ENCODE measurements at places on chromosomes 12 and 14. TPM values are rescaled to one million over a fixed set of nuclear protein-coding genes. Genes with fewer than 3 reads are reported as not detected.

The ADAM20 gene
- polyA plus RNA-seq = 0.19 TPM

The RERG gene
- polyA plus RNA-seq = 3.7 TPM

The BDKRB2 gene
- 0.27 TPM for polyA plus RNA-seq

The MOK gene
- 18.1 TPM for polyA plus RNA-seq

The KLRC4 gene
- not detected for polyA plus RNA-seq

The CLEC14A gene
- polyA plus RNA-seq = 61.7 TPM

The SCN8A gene
- 0.19 TPM for polyA plus RNA-seq

The SLC38A2 gene
- polyA plus RNA-seq = 195 TPM

The CFAP73 gene
- 0.11 TPM for polyA plus RNA-seq

The ACOT6 gene
- polyA plus RNA-seq = not detected

The SLC39A5 gene
- not detected for polyA plus RNA-seq

The PDZRN4 gene
- polyA plus RNA-seq = not detected

The PRIM1 gene
- polyA plus RNA-seq = 2.6 TPM

The C12orf54 gene
- not detected for polyA plus RNA-seq

The TAS2R46 gene
- polyA plus RNA-seq = not detected

The CPSF2 gene
- polyA plus RNA-seq = 4.8 TPM

The PRB2 gene
- polyA plus RNA-seq = not detected

All from heart left ventricle (tissue), 16 donors.